Large intestine (tissue), 12 donors: ENCODE measurements at places on chromosomes 4 and X. TPM values are rescaled to one million over a fixed set of nuclear protein-coding genes. Genes with fewer than 3 reads are reported as not detected.

CDKL2 gene
- polyA plus RNA-seq, result 1.6 TPM

ADAM29 gene
- 0.13 TPM for polyA plus RNA-seq

ARSD gene
- polyA plus RNA-seq, result 34.1 TPM

STOX2 gene
- 4.4 TPM for polyA plus RNA-seq

H2BW2 gene
- not detected for polyA plus RNA-seq

SOD3 gene
- 5.3 TPM for polyA plus RNA-seq

P2RY4 gene
- polyA plus RNA-seq, result 2.6 TPM

RAB40A gene
- polyA plus RNA-seq, result 1.8 TPM

CYSLTR1 gene
- polyA plus RNA-seq, result 2.1 TPM

RNF150 gene
- 9.0 TPM for polyA plus RNA-seq

RTL9 gene
- polyA plus RNA-seq, result 0.31 TPM

CT47B1 gene
- not detected for polyA plus RNA-seq

CITED1 gene
- polyA plus RNA-seq, result 0.94 TPM

PHKA1 gene
- polyA plus RNA-seq, result 0.67 TPM

HS3ST1 gene
- 1.4 TPM for polyA plus RNA-seq

HDAC6 gene
- polyA plus RNA-seq, result 133 TPM

TMEM47 gene
- 8.9 TPM for polyA plus RNA-seq

EPGN gene
- 0.12 TPM for polyA plus RNA-seq

TLR7 gene
- 1.4 TPM for polyA plus RNA-seq

SOWAHB gene
- 3.9 TPM for polyA plus RNA-seq

USP17L5 gene
- polyA plus RNA-seq, result not detected
